ENCODE measurements at places on chromosomes 16 and 17.

- no peak for DNase-seq
Observed at GRCh38 chr17:8451933-8452614, 16.4 kb downstream of the NDEL1 start.

DNA sequence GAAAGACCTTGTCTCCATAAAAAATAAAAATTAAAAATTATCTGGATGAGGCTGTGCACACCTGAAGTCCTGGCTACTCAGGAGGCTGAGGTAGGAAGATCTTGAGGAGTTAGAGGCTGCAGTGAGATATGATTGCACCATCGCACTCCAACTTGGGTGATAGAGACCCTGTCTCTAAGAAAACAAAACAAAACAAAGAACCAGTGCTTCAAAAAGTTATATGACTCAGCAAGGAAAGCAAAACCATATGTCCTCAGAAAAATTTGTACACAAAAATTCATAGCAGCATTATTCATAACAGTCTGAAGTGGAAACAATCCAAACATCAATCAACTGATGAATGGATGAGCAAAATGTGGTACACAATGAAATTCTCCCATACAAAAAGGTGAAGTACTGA is 48.9 kb downstream of the SLFN5 start:
- peak; percentile 45 for DNase-seq

DNA sequence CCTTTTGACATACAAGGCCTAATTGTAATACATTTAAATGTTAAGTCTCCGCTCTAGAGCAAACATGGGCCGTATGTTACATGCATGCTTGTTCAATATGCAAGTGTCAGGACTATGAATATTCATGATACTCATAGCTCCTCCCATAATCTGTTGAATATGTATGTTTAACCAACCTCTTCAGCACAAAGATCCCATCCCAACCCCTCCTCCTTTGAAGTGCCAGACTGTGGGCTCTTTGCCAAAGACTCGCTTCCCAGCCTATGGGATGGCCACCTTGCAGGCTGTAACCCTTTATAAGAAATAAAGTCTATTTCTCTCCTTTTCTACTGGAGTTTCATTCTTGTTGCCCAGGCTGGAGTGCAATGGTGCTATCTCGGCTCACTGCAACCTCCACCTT is 156.2 kb downstream of the ABCC12 start:
- no peak for DNase-seq

- no peak for DNase-seq
Observed at GRCh38 chr16:82583422-82583821, 43.3 kb upstream of the CDH13 start.

DNA sequence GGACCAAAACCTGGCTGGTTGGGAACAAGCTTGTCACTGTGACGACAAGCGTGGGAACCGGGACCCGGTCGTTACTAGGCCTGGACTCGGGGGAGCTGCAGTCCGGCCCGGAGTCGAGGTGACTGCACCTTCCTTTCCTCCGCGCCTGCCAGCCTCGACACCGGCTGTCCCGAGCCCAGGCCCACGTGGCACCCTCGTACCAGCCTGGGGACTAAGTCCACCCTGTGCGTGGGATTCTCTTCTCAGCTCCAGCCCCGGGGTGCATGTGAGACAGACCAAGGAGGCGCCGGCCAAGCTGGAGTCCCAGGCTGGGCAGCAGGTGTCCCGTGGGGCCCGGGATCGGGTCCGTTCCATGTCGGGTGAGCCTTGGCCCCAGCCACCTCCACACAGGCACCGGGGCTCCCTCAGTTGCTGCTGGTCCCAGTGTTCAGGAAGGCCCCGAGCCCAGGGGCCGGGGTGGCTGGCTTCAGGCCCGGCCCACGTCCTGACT is 31.6 kb downstream of the TSC2 start:
- no peak for DNase-seq

DNA sequence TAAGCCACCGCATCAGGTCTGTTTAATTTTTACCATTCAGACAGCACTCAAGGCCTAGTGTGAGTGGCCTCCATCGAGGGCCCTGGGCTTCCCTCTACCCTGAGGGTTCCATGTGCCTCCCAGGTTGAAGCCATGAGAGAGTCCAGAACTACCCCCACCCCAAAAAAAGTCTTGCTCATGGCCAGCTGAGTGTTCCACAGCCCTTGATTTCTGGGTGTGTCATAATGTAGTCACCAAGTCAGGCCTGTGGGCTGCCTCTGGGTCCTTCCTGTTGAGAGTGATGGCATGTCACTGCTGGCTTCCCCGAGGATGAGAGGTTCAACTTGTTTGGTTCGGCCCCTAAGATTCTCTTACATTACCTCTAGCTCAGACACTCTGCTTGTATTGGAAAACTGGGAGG is 100.6 kb downstream of the PITPNC1 start:
- no peak for DNase-seq
